ENCODE measurements at places on chromosomes 12 and 14.

- peak; percentile 22 for DNase-seq
Observed at GRCh38 chr14:103074729-103075367, 9.2 kb upstream of the LBHD2 start.

GRCh38 chr14:83664389-83664788 is 1865.6 kb upstream of the FLRT2 start:
- no peak for DNase-seq

- DNase-seq = no peak
Observed at GRCh38 chr14:37824939-37825712, 229.7 kb downstream of the TTC6 start.

DNA sequence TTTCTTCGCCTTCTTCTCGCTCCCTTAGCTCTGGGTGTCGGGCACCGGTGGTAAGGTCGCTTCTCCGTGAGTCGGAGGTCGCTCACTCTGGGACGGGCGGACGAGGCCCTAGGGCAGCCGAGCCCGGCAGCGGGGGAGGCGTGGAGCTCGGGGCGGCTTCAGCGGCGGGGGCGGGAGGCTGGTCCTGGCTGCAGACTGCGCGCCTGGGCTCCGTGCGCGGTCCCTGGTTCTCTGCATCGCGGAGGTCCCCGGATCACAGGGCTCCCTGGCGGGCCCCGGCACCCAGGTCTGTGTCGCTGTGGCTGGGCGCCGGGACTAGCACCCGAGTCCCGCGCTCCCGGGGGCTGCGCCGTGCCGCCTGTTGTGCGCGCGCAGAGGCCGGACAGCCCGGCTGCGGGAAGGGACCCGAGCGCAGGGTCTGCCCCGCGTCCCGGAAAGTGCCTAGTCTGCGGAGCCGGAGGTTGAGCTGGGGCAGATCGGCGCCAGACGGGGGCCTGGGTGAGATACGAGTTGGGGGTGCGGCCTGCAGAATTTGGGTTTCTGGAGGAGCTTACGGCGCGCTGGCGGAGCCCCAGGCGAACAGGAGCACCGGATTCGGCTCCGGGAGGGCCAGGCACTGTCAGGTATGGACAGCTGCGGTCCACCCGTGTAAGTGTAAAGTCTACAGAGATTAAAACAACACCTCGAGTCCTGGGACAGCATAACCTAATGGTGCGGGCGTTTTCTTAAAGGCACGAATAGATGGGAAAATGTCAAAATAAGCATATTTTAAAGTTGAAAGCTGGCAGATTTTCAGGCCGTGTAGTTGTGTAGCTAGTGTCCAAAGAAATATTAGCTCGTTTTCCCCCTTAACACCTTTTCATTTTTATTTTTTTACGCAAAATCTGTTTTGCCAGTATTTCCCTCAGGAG is 713 bp downstream of the FRMD6 start:
- DNase-seq = peak; percentile 28

- DNase-seq = no peak
Observed at GRCh38 chr12:54935235-54935951, 49.2 kb downstream of the TESPA1 start.

GRCh38 chr12:5971194-5971850 is 26.3 kb upstream of the ANO2 start:
- DNase-seq = no peak

GRCh38 chr12:13093191-13093847 is 10.1 kb downstream of the GSG1 start:
- no peak for DNase-seq

DNA sequence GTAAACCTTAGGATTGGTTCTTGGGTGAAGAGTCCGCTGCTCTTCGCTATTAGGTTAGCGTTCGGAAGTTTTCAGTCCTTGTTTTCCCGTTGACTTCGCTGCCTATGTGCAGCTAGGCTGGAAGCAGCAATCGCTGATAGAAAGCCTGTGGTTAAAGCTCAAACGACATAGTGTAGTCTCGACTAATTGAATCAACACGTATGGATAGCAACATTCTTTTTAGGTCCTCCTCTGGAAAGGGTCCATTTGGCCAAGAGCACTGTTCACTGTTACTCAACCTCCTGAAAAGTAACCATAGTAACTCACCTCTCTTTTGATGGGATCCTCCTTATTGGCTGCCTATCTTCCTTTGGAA is 355.5 kb downstream of the SNAPC1 start:
- no peak for DNase-seq

DNA sequence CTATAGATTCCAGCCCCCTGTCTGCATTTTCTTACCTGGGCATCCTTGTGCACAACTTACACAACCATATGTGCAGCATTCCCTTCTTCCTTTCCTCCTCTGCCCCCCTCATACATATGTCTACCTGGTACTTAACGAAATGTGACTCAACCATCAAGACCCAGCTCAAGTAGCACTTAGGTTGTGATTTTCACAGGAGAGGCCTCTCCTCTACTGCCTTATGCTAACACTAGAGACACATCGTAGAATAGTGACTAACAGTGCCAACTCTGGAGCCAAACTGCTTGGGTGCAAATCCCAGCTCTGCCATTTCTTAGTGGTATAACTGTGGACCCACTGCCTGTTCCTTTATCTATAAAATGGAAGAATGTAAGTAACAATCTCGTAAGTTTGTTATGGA is 24.1 kb upstream of the PLEKHA5 start:
- DNase-seq = no peak

- DNase-seq = no peak
Observed at GRCh38 chr14:69612014-69612782, 802 bp downstream of the SUSD6 start.

DNA sequence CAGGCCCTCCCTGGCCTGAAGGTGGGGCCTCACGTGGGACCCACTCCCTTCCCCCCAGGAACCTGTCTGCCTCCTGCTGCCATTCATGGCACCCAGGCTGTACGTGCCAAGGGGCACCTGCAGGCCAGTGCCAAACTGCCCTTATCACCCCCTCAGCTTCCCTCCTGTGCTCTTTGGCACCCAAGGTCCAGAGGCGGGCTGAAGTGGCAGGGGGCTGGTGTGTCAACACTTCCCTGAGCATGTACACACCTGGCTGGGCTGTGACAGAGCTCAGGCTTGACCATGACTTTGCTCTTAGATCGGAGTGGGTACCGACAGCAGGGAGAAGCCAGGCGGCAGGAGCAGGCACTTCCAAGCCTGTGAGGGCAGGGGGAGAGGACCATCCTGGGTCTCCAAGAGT is 41.6 kb downstream of the HSD17B6 start:
- no peak for DNase-seq

DNA sequence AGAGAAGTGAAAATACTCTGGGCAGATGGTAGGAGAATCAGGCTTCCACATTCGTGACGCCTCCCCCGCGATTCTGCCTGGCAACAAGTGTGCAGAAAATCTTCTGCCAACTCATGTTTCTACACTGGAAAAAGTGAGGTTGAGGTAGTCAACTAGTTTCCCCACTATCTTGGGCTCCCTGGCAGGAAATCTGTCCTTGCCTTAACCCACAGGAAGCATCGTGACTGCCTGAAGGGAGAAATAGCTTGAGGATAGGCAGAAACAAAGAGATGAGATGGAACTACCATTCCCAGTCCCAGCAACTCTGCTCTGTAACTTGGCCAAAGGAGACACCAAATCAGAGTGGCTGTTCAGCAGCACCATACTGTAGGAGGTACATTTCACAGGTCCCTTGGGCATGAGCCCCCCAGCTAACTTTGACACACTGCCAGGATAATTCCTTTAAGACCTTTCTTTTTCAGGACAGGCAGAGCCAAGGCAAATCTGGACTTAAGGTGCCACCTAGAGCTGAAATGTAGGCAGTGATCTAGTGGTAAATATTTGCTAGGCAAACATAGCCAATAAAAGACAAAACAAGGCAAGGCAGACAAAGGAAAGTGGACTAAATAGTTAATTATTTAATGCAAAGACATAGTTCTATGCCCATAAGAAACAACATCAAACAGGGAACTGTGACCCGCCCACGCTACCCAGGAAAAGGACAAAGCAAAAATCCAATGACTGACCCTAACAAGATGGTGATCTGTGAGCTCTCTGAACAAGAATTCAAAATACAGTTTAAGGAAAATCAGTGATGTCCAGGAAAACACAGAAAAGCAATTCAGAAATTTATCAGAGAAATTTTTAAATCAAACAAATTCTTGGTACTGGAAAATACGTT is 205.1 kb downstream of the PTPRO start:
- no peak for DNase-seq

DNA sequence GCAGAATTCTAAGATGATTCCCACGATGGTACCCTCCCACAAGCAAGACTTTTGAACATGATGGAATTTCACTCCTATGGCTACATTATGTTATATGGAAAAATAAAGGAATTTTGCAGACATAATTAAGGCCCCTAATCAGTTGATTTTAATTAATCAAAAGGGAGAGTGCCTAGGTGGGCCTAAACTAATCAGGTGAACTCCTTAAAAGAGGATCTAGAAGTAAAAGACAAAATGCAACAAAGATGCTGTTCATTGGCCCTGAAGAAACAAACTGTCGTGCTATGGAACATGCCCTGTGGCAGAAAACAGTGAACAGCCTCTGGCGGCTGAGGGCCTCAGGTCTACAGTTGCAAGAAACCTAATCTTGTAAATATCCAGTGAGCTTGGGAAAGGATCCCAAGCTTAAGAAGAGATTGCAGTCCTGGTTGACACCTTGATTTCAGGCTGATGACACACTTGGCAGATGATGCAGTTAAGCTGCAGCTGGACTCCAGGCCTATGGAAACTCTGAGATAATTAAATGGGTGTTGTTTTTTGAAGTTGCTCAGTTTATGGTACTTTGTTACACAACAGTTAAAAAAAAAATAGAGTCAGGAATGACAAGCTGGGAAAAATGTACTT is 13.8 kb downstream of the TMCC3 start:
- no peak for DNase-seq

GRCh38 chr12:50061946-50062686 is 4.7 kb downstream of the ASIC1 start:
- no peak for DNase-seq

- DNase-seq = no peak
Observed at GRCh38 chr12:120209851-120210250, 8.9 kb upstream of the RPLP0 start.

All from stimulated activated CD8-positive, alpha-beta memory T cell treated with anti-CD3 and anti-CD28 coated beads, Interleukin-15, amount 100 ng/mL, for 48 hours (primary cell).